ENCODE measurements at places on chromosomes 7 and 10. TPM values are rescaled to one million over a fixed set of nuclear protein-coding genes. Genes with fewer than 3 reads are reported as not detected.
A peak's percentile ranks its signal among the peaks of the same experiment; 100 is the strongest.

GRCh38 chr10:48944171-48944570 lies 4.5 kb upstream of the LRRC18 start:
- DNase-seq: no peak

GRCh38 chr7:52639126-52639525 lies 396.3 kb upstream of the POM121L12 start:
- DNase-seq: no peak

DNA sequence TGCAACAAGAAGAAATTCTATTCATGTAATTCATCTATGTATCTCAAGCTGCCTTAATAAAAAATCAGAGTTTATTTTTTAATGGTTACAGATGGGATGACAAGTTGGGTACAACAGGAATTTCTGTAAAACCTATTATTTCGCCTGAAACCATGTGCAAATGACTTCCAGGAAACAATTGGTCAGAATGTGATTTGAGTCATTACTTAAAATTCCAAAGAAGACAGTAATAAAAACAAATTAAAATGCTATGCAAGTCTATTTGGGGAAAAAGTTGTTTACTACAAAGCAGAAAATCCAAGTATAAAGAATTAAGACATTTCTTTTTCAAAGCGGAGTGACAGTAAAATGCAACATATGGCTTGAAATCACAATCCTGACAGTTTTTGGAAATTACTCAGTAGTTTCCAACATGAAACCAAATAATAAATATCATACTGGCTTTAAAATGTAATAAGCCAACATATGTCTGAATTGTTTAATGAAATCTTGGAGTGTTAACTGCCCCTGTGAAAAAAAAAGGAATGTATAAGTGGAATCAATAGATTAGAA lies 41.5 kb upstream of the SEMA3C start:
- no peak for DNase-seq

DNA sequence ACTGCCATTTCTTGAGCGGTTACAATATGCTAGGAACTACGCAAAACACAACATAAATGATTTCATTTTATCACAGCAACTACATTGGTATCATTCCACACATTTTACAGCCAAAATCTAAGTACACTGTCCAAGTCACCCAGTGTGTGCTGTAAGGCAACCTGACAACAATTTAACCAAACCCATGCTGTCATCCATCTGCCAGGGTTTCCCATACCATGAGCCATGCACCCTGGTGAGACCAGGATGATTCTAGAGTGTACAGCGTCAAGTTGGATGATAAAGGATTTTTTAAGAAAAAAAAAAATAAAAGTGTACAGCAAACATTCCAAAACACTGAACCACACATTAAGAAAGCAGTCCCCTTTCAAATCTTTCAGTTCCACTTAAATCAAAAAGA lies 52.9 kb downstream of the PIK3AP1 start:
- no peak for DNase-seq

DNA sequence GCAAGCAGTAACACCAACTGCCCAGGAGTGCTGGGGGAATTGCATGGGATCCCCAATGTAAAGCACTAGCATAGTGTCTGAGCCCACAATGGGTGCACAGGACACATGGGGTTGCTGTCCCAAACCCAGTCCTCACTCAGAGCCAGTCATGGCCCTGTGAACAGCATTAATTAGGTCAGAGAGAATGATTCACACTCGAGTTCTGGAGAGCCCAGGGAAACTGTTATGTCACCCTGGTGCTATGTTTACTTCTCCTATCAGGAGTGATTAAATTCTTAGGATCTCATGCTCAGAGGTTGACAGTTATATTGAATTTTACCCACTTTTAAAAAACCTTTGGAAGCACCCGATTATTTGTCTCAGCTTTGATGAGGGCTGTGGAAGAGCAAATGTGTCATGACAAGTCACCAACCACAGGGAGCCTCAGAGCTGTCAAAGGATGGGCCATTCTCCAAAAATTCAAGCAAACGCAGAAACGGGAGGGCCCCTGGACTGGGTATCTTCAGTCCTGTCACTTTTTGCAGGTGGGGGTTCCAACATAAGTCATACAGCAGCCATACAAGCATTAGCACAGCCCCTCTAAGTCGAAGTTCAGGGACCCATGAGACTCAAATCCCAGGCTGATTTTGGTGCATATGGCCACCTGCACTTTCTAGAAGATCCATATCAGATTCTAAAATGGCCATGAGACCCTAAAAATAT lies 1.3 kb upstream of the RASSF4 start:
- peak; percentile 3 for DNase-seq

- DNase-seq: no peak
Observed at GRCh38 chr7:141431140-141431479, 120.1 kb upstream of the AGK start.

- DNase-seq: peak; percentile 71
Observed at GRCh38 chr7:2241580-2242540, at the start of the genes MRM2 and NUDT1. MRM2 (minus strand) TSS chr7:2242205; CDS start chr7:2242169, 36 bp downstream. NUDT1 (plus strand) TSS chr7:2242226; CDS start chr7:2244575, 2,349 bp downstream.

DNA sequence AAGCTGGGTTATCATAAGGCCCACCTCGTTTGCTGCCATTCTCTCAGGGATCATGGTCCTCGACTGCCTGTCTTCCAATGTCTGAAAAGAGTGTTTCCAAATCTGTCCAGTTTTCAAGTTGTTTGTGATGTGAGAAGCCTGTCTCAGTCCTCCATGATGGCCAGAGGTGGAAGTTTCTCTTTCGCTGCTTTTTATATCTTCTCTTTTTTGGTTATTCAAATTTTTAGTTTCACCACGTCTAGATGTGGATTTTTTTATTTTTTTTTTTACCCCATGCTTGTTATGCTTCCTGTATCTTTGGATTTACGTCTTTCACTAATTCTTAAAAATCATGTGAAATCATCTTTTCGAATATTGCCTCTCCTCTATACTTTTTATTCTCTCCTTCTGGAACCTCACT lies 6.1 kb upstream of the RBM33 start:
- DNase-seq: no peak

DNA sequence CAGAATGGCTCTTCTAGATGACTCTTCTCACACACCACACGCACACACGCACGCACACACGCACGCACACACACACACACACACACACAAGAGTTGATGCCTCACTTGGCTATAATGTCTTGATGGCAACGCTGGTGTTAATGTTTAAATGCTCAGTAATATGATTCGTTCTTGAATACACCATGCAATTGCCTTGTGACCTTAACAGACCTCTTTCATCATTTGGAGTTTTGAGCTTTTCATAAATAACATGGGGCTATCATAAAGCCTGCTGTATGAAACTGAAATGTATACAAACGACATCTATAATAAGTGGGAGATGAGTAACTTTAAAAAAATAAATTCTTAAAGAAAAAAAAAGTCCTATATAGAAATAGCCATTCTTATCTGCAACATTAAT lies 8.2 kb downstream of the JCAD start:
- DNase-seq: no peak

GRCh38 chr7:25272265-25272664 lies 44.0 kb upstream of the NPVF start:
- DNase-seq: no peak

- DNase-seq: no peak
Observed at GRCh38 chr10:17196573-17196972, 4.9 kb downstream of the TRDMT1 start.

DNA sequence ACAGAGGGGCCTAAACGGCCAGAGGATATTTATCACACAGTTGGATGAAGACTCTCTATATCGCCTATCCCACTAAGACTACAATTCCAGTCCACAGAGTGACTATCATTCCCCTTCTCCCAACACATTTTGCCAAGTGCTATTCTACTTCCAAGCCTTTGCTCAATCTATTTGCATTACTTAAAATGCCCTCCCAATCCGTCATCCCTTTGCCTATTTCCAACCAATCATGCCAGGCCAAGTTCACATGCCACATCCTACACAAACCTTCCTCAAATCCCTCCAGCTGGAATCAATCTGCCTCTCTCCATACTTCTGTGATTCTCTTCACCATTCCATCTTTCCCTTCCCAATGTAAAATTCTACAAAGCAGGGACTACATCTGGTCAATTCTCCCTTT lies 38.2 kb downstream of the SMURF1 start:
- DNase-seq: no peak

DNA sequence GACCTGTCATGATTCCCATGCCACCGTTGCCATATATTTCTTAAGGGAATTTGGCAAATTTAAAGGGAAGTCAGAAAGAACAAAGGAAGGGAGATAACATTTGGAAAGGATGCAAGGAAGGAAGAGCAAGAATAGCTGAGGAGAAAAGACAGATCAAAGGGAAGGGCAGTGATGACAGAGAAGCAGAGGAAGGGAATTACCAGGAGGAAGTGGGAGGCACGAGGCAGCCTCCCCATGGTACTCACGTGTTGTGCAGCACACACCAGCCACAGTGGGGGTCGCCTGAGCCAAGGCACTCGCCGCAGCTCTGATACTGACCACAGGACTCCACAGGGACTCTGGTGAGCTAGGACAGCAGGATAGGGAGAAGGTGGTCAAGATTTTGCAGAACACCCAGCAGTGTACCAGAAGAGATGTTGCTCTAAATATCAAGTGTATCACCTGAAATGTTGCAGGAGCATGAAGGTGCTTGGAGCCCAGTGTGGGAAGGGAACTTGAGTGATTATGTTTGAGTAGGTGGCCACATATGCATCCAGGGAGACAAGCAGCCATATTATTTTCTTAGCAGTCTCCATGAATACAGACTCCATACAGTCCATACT lies 335.3 kb downstream of the PLXNA4 start:
- no peak for DNase-seq

- DNase-seq: no peak
Observed at GRCh38 chr10:71083716-71083975, 128.7 kb upstream of the UNC5B start.

DNA sequence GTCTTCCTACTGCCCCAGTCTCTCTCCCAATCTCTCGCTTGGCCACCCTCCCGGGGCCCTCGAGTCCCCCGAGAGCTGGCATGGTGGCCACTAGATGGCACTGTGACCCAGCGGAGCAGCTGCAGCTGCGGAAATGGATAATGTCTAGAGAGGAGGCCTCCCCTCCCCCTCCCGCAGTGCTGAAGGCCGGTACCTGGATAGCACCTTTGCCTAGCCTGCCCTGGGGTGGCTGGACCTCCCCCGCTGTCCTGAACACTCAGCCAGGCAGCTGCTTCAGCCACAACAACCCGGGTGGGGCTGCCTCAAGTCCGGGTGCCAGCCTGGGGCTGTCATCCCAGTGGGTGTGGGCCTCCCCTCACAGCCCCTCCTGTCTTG lies 65.2 kb downstream of the GOLGA7B start:
- DNase-seq: peak; percentile 59

DNA sequence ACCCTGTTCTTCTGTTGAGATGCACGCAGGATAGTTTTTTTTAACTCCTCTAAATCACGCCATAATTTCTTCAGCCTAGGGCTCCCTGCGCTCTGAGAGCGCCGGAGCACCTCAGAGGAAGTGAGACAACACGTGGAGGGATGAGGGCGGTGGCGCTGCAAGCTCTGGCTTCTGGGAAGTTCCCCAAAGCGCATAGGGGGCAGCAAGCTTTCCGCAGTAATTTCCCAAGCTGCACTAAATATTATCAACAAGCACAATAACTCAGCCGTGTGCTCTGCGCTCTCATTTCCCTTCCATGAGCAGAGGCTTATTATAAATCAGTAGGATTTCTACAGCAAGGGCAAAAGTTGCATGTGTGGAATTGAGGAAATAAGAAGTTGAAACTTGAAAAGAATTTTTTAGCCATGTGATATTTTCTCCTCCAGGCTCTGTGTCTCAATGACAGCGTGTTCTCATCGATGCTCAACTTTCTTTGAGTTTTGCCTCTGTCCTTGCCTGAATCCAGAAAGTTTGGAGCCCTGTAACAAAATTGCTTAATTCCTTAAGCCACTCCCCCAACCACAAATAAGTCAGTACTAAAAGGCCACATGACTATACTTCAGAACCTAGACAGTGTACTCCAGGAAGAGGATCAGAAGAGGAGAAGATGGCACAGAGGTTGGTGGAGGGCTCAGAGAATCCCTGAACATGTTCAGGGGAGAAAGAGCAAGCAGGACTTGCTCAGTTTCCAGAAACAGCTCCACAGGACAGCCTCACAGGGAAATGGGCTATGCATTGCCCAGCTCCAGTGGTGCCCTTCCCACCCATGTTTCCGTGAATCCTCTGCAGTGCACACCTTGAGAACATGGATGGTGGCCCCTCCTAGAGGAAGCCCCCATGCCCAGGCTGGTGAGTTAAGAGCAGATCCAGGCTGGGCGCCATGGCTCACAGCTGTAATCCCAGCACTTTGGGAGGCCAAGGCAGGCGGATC lies 221.5 kb upstream of the GHITM start:
- no peak for DNase-seq

- no peak for DNase-seq
Observed at GRCh38 chr7:80703272-80703671, 64.8 kb downstream of the CD36 start.

DNA sequence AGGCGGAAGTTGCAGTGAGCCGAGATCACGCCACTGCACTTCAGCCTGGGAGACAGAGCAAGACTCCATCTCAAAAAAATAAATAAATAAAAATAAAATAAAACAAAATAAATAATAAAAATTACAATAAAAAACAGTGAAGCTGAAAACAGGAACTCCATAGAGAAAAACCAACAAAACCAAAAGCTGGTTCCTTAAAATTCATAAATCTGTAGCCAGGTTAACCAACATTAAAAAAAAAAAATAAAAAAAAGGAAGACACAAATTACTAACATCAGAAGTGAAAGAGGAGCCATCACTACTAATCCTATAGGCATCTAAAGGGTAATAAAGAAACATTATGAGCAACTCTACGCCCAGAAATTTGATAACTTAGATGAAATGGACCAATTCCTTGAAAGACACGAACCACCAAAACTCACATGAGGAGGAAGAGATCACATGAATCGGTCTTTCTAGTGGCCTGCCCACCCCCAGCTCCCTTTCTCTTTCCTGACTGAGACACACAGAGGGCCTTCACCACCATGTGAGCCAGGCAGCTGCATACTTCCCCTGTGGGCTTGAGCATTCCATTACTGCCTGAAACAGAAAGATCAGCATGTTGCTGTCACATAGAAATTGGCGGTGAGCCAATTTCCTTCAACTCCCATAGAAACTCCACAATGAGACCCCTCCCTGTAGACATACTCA lies 208.7 kb downstream of the MAD1L1 start:
- no peak for DNase-seq

GRCh38 chr10:132400547-132401151 lies 3.6 kb downstream of the PWWP2B start:
- no peak for DNase-seq

GRCh38 chr7:101635484-101635883 lies 6.4 kb upstream of the MYL10 start:
- no peak for DNase-seq

DNA sequence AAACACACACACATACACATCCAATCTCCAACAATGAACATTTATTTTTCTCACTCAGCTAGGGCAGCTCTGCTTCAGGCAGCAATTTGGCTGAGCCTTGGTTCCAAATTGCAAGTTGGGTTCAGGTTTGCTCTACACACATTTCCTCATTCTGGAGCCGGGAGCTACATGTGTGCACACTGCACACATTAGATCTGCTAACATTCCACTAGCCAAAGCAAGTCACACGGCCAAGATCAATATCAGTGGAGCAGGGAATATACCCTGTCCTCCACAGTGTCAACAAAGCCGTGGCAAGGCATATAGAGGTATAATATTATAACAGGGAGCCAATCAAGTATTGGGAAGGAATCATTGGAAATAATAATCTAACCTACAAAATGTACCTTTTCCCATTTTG lies 57.5 kb upstream of the PPP1R3C start:
- DNase-seq: no peak

The ZNF467 gene
- total RNA-seq: not detected

The SLC16A9 gene
- total RNA-seq: 2.1 TPM

The FGFBP3 gene
- total RNA-seq: 2.4 TPM

The H2BK1 gene
- total RNA-seq: not detected

The BTBD16 gene
- not detected for total RNA-seq

The ETV1 gene
- 0.05 TPM for total RNA-seq

The C10orf105 gene
- total RNA-seq: 0.11 TPM

The VPS26A gene
- 28.4 TPM for total RNA-seq

The LEP gene
- total RNA-seq: not detected

The CDK5 gene
- total RNA-seq: 24.1 TPM

The GLI3 gene
- total RNA-seq: not detected

The TSPAN15 gene
- total RNA-seq: 0.55 TPM
